Activated T-helper 9 cell treated with anti-CD3 and anti-CD28 coated beads, Interleukin-2, amount 50 U/mL, for 16 hours (primary cell): ENCODE measurements at places on chromosomes 4 and X.

- no peak for DNase-seq
Measured at GRCh38 chrX:26286836-26287235, 70.9 kb downstream of the MAGEB5 start.

GRCh38 chr4:151676301-151676700 is 84.5 kb downstream of the GATB start:
- no peak for DNase-seq

GRCh38 chr4:140092094-140092851 is 61.7 kb downstream of the MAML3 start:
- DNase-seq = no peak

GRCh38 chrX:19602866-19603622 is 87.7 kb upstream of the MAP3K15 start:
- no peak for DNase-seq

DNA sequence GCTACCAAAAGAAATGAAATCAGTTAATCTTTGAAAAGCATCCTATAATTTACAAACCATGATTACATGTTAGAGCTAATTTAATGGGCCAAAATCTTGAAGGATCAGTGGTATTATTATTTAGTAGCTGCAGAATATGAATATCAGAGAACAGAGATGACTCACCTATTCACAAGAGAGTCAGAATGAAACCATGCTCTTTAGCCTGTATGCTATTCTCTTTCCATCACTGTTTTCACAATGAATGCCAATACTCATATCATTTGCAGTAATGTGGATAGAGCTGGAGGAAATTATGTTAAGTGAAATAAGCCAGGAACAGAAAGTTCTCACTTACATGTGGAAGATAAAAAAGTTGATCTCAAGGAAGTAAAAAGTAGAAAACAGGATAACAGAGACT is 414.1 kb downstream of the CENPC start:
- no peak for DNase-seq

- no peak for DNase-seq
Measured at GRCh38 chr4:7302781-7303404, 110.6 kb downstream of the SORCS2 start.

DNA sequence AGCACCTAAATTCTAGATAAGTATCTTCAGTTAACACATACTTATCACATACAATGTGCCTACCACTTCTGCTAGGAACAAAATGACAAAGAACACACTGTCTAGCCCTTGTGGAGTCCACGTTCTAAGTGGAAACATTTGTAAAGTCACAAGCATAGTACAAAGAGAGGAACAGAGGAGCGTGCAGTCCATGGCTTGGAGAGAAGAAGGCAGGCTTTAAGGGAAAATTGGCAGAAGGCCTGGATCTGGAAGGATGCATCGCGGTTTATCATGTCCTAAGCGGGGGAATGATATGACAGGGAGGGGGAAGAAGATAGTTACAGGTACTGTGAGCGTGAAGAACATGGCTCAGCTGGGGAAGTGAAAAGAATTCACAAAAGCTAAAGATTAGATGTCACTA is 218.0 kb downstream of the PRDM5 start:
- no peak for DNase-seq

GRCh38 chrX:100373673-100374072 is 36.4 kb downstream of the PCDH19 start:
- no peak for DNase-seq

DNA sequence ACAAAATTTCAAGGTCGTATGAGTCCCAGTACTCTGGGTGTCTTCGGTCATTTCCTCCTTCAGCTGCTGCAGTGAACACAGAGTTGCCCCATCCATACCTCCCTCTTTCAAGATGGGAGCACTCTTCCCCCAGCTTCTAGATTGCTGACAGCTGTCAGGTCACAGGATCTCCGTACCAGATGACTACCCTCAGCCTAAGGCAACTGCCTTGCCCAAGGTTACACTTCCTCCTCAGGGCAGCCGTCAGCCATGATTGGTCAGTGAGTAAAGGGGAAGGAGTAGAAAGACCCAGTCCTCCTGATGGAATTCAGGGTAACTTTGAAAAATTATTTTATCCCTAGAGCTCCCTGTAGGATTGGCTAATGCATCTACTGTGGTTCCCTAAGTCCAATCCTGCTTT is 81.6 kb downstream of the NAF1 start:
- no peak for DNase-seq

DNA sequence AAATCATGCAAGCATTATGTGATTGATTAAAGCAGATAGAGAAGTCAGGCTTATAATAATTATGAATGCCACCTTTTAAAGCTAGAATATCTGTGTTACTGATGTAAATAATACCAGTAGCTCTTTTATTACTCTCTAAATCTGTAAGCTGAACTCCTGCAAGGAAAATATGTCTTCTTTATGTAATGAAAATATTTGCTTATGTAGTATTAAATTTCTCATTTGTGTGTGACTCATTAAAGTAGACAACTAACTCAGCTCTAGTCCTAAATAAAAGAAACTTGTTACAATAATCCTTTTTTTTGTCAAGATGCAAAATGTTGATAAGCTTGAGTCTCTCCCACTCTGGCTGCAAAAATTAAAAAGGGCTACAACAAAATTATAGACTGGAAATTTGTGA is 137.7 kb upstream of the FAT1 start:
- no peak for DNase-seq

DNA sequence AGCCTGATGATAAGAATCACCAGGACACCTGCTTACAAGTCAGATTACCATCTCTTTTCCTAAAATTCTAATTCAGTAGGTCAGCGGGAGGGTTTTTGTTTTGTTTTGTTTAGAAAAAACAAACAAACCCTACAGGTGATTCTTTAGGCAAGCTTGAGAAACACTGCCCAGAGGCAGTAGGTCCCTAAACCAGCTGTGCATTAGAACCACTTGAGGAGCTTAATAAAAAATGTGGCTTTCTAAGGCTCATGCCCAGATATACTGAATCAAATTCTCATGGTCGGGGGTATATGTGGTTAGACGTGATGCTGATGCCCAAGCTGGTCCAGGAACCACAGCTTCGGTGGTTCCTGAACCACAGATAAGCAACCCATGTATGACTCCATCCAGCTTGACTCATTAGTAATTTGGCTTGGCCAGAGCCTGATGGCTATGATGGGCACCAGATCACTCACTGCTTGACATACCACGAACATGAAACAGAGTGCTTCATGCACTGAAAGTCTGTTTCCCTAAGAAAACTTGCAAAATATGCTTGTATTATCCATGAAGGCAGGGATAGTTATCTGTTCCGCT is 338.1 kb upstream of the F9 start:
- DNase-seq = no peak

- no peak for DNase-seq
Measured at GRCh38 chr4:159222043-159222552, 119.2 kb downstream of the RAPGEF2 start.

DNA sequence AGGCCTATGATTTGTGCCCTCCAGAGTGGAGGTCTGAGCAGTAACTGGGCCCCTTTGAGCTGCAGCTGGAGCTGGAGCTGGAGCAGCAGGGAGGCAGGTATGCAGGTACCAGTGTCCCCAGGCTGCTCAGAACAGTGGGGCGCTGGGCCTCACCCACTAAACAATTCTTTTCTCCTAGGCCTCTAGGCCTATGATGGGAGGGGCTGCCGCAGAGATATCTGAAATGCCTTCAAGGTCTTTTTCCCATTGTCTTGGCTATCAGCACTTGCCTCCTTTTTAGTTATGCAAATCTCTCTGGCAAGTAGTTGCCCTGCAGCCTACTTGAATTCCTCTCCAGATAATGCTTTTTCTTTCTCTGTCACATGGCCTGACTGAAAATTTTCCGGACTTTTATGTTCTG is 79.7 kb upstream of the OTUD4 start:
- DNase-seq = no peak

DNA sequence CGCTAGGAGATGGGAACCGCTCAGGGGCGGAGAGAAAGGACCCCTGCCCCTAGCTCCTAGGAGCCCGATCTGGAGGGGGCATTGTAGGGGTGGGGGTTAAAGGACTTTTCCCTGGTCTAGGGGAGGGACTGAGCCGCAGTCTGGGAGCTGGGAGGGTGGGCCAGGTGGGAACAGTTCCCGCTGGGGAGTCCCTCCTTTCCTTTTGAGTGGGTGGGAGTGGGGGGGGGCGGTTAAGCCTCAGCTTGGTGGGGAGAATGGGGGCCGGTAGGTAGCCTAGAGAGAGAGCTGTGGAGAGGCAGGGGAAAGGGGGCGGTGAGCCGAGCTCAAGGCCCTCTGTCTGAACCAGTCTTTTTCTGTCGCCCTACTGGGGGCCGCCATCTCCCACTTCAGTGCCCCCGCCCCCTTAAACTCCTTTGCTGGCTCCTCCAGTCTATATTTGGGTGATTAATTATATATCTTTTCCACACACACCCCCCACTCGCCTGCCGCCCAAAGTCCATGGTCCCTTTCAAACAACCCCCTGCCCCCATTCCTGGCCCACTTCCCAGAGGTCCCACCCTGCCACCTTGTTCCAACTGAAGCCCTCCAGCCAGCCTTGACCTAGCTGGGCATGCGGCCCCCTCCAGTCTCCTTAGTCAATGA is 822 bp downstream of the ZNF275 start:
- no peak for DNase-seq

DNA sequence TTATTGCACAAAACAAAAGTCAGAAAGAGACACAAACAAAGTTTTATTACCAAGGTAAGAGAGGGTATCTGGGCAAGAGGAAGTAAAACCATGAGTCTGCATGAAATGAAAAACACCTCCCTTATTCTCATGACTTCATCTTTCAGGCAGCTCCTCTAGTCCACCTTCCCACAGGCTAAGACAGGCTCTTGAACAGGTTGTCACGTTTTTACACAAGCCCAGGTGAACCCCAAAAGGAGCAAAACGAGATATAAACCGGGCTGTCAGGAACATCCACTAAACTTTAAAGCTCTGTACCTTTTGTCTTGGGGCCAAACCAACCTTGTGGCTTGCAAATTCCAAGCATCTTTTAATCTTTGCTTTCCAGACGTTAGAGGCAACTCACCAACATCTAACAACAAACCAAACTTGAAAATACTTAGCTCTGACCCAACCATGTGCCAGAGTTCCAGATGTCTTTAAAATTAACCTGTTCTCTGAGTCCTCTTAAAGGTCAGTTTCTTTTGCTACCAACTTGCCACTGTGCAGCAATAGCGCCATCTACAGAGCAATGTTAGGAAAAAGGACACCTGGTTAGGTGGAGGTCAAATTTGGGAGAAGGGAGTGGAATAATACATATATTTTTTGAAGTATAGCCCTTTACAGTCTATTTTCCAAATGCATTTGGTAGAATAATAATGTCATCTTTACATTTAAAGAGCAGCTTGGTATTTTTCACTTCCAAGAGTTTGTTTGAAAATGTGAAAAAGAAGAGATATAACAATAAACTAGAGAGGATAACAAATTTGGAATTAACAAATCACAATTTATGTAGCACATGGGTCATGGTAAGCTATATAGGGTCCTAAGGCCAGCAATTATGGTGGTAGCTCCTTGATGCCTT is 73.1 kb downstream of the QRFPR start:
- DNase-seq = no peak

GRCh38 chrX:45935408-45935807 is 609.8 kb downstream of the ZNF674 start:
- no peak for DNase-seq

DNA sequence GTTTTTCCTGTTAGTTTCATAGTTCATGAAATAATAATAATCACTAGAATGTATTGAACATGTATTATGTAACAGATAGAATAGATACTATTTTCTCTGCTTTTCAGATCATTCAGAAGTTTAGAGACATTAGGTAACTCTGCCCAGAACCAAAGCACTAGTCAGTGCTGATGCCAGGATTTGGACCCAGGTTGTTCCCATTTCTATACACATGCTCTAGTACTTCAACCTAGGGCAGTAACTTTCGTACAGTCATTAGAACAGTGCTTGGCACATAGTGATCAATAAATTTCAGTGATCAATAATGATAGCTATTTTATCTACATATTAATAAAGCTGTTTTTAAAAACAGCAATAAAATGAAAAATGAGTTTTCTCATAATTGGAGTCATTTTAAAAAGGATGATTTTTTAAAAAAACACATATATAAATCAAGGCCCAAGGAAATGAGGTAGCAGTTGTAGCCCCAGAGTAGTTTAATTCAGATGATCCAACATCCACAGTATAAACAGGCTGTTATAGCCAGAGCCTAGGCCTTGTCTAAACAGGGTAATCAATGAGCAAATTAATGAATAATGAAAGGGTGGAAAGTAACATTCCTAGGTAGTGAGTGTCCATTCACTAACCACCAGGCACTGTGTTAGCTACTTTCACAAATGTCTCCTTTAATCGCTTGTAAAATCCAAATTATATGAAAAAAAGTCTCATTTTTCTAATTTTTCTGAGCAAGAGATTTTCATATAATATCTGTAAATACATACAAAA is 25.6 kb downstream of the TXK start:
- DNase-seq = no peak

DNA sequence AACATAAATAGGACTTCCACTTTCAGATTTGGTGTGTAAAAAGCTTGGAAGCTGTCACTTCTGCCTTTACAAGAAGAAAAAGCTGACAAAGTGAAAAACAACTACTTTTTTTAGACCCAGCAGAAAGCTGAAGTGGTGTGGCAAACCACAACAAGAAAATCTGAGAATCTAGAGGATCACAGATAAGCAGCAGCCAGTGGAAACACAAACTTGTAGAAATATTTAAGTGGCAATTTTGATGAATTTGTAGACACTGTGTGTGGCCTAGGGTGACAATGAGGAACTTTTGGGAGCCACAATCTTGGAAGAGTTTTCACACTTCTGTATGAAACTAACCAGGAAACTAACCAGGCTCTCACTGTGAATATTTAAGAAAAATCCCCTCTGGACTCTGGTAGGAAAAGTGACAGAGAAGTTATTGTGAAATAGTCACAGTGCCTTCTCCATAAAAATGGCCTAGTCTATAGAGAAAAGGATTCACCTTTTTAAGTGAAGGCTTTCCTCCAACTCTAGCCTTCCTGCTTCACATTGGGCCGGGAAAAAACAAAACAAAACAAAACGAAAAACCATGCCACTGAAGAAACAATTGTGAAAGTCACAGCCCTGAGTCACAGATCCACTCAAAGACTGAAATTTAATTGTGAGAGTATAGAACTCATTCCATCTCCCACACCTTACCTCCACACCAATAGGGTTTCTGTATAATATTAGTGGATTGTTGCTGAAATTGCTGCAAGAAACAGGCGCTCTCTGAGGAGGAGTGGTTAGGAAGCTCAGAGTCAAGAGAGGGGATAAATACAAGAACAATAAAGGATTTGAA is 26.7 kb upstream of the GUCY1A1 start:
- no peak for DNase-seq

GRCh38 chr4:182141061-182141460 is 102.1 kb upstream of the TENM3 start:
- DNase-seq = no peak

GRCh38 chr4:74996996-74997395 is 64.1 kb downstream of the PARM1 start:
- no peak for DNase-seq
